ENCODE measurements at places on chromosomes 16 and 17.

DNA sequence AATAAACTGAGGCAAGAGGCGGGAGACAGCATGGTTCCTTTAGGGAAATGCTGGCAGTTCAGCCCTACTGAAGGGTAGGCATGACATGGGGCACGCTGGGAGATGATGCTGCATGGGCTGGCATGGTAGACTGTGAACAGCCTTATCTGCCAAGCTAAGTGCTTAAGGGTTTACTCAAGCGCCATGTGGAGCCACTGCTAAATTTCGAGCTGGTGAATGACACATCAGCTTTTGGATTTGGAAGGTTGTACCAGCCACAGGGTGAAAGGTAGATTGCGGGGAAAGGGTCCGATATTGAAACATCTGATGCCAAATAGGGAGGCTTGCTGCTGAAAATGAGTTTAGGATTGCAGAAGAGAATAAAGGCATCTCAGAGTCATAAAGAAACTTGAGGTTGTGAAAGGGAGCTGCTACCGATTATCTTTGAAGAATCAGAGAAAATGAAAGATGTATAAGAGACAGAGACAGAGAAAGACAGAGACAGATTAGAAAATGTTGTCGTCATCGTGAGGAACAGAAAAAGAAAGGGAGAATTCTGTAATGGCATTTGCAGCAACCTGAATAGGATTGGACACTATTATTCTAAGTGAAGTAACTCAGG, 16.3 kb downstream of the PIK3R5 start:
- DNase-seq: no peak

GRCh38 chr17:42821176-42821575, 2.9 kb downstream of the BECN1 start:
- DNase-seq: no peak

DNA sequence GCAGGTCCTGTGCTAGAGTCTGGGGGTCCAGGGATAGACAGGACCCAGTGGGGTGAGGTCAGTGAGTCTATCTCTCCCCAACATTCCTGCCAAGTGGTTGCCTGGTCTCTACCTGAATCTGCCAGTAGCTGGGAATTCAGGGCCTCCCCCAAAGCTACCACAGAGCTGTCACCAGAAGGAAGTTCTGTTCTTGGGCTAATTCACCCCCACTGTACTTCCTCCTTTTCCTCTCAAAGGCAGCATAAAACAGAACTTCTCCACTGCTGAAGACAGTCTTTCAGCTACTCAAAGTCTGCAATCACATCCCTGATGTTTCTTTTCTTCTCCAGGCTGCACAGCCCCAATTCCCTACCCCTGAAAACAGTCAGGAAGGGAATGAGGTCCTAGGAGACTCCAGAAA, 8.7 kb downstream of the CAMTA2 start:
- DNase-seq: no peak

- DNase-seq: peak; percentile 38
These were observed at the start of gene APOH for GRCh38 chr17:66228887-66229782. Gene APOH (minus strand): TSS chr17:66229415. CDS start chr17:66229379, 36 bp downstream.

DNA sequence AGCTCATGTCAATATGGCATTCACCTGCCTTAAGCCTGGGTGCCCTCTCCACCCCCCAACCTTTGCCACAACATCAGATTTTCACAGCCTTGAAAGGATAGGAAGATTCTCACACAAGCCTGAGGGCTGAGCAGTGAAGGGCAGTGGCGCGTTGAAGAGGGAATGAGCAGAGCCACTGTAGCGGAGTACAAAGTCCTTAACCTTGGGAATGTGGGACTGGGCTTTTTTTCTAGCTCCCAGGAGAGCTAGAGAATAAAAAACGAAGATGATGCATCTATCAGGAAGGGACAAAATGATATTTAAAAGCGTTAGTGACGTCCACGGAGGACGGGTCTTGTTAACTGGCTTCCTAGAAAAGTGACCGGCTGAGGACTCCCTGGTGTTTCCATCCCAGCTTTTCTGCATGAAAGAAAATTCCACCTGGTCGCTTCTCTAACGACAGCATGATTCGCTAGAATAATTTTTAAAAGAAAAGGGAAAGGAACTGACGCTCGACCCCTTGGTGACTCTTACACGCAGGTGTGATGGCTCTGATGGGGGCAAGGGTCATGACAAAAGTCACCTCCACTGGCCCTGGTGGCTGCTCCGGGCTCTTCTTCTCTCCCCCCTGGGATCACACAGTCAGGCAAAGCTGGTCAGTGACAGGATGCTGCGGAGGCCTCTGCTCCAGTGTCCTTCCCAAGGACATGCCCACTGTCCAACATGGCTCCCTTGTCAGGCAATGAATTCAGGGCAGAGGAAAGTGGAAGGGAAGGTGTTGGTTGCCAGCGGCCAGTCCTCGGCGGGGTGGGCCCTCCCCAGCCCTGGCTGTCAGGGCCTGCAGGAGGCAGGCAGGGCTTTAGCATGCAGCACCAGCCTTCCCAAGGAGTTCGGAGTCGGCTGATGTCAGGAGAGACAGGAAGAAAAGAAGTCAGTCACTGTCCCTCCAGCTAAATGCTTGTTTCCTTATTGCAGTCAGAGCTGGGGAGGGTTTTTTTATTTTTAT, 58.4 kb upstream of the IRX3 start:
- DNase-seq: no peak
